Hair follicular keratinocyte (primary cell): ENCODE measurements at places on chromosomes 6 and 20. TPM values are rescaled to one million over a fixed set of nuclear protein-coding genes. Genes with fewer than 3 reads are reported as not detected.

The VIP gene
- total RNA-seq, result not detected in 2 replicates

The PERP gene
- 229 and 343 TPM in 2 replicates for total RNA-seq

The HSPA12B gene
- not detected in 2 replicates for total RNA-seq

The NFKBIE gene
- 35.1 and 36.9 TPM in 2 replicates for total RNA-seq

The ZBTB24 gene
- 4.1 and 6.4 TPM in 2 replicates for total RNA-seq

The ZNF165 gene
- 3.0 and 4.7 TPM in 2 replicates for total RNA-seq

The FABP7 gene
- not detected in 2 replicates for total RNA-seq

The CDH22 gene
- not detected in 2 replicates for total RNA-seq

The PPP1R14C gene
- 38.1 and 58.3 TPM in 2 replicates for total RNA-seq

The KCNG1 gene
- 39.8 and 60.2 TPM in 2 replicates for total RNA-seq

The RPP21 gene
- 66.9 and 75.0 TPM in 2 replicates for total RNA-seq

The LAMA4 gene
- 1.8 TPM in 1 of 2 replicates, not detected in the other for total RNA-seq

The ZNF311 gene
- total RNA-seq, result 0.84 and 1.6 TPM in 2 replicates

The FAM210B gene
- total RNA-seq, result 28.9 and 43.7 TPM in 2 replicates

The HLA-DQB2 gene
- 1.4 and 1.7 TPM in 2 replicates for total RNA-seq

The RBM24 gene
- 0.76 and 0.78 TPM in 2 replicates for total RNA-seq

The ESR1 gene
- total RNA-seq, result 0.49 and 0.55 TPM in 2 replicates
